ENCODE measurements at places on chromosomes 3 and 15. TPM values are rescaled to one million over a fixed set of nuclear protein-coding genes. Genes with fewer than 3 reads are reported as not detected.

The SLITRK3 gene
- not detected for total RNA-seq

The CPN2 gene
- total RNA-seq, result not detected

- no peak overlapping the region for H3K27ac ChIP-seq
- H3K36me3 ChIP-seq, result no peaks in the 10 kb centered on the region
- H3K27me3 ChIP-seq, result no peaks in the 10 kb centered on the region
- H3K4me1 ChIP-seq, result peaks cover 8% of the 10 kb centered on the region
- DNase-seq, result no peak
Measured at GRCh38 chr3:17176757-17177156, 292.0 kb downstream of the PLCL2 start.

GRCh38 chr3:40216471-40216870, 93.0 kb upstream of the EIF1B start:
- no peaks in the 10 kb centered on the region for H3K27me3 ChIP-seq
- H3K4me3 ChIP-seq, result no peak overlapping the region
- H3K27ac ChIP-seq, result no peak overlapping the region
